Stimulated activated CD8-positive, alpha-beta memory T cell treated with anti-CD3 and anti-CD28 coated beads, Interleukin-4, amount 100 ng/mL, for 4 hours (primary cell): ENCODE measurements at places on chromosomes 7 and 10.

- no peak for DNase-seq
These were observed 60.4 kb downstream of the SH3PXD2A start for GRCh38 chr10:103794996-103795395.

GRCh38 chr10:106189292-106189691, 975.2 kb downstream of the SORCS1 start:
- no peak for DNase-seq

- DNase-seq: no peak
These were observed 157.4 kb downstream of the FRMD4A start for GRCh38 chr10:14173391-14173705.

- DNase-seq: no peak
These were observed 13.7 kb downstream of the ITGB8 start for GRCh38 chr7:20344396-20344795.

DNA sequence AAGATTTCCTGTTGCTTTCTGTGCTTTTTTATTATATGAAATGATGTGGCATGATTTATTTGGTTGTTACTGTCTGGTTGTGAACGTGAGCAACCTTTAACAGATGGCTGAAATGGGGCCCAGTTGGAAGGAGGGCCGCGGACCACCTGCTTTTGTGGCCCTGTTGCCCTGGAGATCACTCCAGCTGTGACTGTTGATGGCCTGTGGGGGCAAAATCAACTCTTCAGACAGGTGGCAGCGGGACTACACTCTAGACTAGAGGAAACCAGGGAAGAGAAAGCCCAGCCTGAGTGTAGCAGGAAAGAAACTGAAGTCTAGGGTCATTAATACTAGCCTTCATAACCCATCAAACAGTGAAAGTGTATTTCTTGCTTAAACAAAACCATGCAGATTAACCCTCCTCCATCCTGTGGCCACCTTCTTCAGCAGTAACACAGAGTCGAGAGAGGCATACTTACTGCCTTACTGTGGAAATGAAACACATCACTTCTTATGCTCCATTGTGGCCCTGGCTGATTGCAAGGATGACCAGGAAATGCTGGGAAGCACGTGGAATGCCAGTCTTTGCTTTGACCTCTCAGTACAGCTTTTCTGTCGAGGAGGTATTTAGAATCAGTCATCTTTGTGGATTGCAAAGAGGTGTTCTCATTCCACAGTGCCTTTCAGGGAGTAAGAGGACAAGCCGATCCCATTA, 80.5 kb downstream of the CCNY start:
- no peak for DNase-seq

GRCh38 chr10:94630017-94630688, 53.4 kb upstream of the CYP2C18 start:
- no peak for DNase-seq

DNA sequence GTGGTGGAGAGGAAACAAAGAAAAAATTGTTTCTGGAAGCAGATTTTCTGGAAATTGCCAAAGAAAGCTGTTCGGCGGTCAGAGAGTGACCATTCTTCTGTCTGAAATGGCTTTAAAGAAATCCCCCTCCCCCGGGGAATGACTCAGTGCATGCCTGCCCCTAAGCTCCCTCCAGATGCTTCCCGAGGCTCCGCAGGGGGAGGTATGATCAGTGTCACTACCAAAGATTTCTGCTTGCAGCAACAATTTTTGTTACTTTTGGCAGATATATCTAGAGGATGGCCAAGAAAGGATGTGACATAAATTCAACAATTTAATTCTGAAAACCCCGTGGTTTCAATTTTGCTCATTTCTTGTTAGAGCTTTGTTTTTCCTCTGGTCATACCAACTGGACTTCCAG, 163.9 kb downstream of the JCAD start:
- DNase-seq: no peak

GRCh38 chr7:21293771-21294170, 134.1 kb upstream of the SP4 start:
- no peak for DNase-seq

- no peak for DNase-seq
These were observed 33.1 kb downstream of the MYL10 start for GRCh38 chr7:101595766-101596537.

GRCh38 chr7:1560620-1561031, 4.6 kb upstream of the TMEM184A start:
- DNase-seq: no peak

- no peak for DNase-seq
These were observed 203.7 kb upstream of the PHYHIPL start for GRCh38 chr10:58972576-58973234.

GRCh38 chr7:44348300-44348699, 22.9 kb upstream of the CAMK2B start:
- no peak for DNase-seq

DNA sequence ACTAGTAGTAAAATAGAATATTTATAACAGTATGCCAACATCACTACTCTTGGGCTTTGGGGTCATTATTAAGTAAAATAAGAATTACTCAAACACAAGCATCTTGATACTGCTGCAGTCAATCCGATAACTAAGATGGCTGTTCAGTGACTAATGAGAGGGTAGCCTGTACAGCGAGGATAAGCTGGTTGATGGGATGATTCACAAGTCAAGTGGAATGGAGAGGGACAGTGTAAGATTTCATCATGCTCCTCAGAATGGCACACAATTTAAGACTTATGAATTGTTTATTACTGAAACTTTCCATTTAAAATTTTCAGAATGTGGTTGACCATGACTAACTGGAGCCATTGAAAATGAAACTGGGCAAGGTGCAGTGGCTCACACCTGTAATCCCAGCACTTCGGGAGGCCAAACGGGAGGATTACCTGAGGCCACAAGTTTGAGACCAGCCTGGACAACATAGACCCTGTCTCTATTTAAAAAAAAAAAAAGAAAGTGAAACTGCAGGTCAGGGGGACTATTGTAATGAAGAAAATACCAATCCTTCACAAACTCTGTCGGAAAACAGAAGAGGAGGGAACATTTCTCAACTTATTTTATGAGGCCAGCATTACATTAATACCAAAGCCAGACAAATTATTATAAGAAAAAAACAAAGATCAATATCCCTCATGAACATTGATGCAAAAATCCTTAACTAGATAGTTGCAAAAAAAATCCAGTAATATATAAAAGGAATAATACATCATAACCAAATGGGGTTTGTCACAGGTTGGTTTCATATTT, 11.2 kb downstream of the AVL9 start:
- no peak for DNase-seq

- DNase-seq: no peak
These were observed 7.7 kb upstream of the COMTD1 start for GRCh38 chr10:75243426-75243825.

- no peak for DNase-seq
These were observed 321.4 kb upstream of the HGF start for GRCh38 chr7:82091126-82091684.
